ENCODE measurements at places on chromosomes 13 and 19. TPM values are rescaled to one million over a fixed set of nuclear protein-coding genes. Genes with fewer than 3 reads are reported as not detected.
A peak's percentile ranks its signal among the peaks of the same experiment; 100 is the strongest.

AP1M1 gene
- total RNA-seq, result 38.0 TPM

HIPK4 gene
- not detected for total RNA-seq

RPS19 gene
- 2,127 TPM for total RNA-seq

LHB gene
- total RNA-seq, result not detected

KCNK6 gene
- total RNA-seq, result 0.15 TPM

GRCh38 chr13:111476197-111476596 lies 155.8 kb downstream of the TEX29 start:
- no peak for DNase-seq

DNA sequence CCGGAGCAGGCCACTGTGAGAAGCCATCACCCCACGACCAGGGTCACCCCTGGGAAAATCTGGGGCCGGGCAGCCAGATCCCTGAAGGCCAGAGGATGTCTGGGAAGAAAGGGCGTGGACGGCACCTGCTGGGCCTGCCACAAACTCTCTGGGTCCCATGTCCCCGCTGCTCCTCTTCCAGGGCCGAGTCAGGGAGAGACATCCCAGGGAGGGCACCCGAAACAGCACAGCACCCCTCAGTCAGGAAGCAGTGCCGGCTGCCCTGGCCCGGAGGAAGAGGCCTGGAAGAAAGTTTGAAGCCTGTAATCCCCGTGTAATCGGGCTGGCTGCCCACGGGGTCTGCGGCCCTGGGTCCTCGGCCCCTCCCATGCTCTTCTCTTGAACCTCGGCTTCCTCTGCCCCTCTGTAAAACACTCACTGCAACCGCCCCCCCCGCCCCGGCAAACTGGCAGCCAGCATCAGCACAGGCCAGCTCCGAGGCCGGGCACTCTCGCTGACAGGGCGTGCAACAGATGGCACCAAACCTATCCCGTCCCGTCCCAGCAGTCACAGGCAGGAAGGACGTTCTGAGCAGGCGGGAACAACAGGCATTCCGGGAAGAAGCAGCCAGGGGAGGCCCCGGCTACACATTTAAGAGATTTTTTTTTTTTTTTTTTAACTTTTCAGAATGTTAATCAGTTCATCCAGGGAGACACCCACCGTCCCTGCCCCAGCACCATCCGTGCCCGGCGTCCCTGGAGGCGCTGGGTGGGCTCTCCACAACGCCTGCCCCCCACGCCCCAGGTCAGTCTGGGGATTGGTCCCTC lies 1.5 kb downstream of the SBNO2 start:
- peak; percentile 30 for DNase-seq

- DNase-seq, result no peak
Observed at GRCh38 chr19:7879836-7880235, 5.6 kb upstream of the PRR36 start.

DNA sequence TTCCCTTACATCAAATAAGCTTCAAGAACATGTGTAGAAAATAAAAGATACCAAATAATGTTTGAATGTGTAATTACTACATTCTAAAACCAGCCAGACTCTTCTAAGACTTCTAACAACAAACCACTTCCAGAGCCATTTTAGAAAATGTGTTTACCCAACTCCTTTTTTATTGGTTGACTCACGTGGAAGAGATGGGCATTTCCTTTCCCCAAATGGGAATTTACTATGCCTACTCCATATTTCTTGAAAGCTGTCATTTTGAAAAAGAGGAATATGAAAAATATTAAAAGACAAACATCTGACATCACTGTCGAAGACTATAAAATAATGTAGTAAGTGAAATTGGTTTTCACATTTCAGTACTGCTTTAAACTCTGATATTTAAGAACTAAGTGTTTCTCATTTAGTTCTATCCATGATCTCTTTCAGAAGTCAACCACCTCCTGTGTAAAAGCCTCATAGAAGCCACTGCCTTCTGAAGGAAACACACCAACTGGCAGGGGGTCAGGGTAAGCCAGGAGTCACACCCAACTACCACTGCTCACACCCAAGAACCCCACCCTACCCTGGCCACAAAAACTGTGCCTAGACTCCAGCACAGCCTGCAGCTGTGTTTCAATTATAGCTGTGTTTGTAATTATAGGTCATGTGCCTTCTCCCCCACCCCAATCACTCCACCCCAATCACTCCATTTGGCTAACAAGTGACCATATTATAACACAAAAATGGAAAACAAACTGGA lies 86.8 kb downstream of the UBL3 start:
- no peak for DNase-seq

GRCh38 chr13:30829833-30830637 lies 76.0 kb upstream of the MEDAG start:
- no peak for DNase-seq

Data from NCI-H460 (cell line).